ENCODE measurements at places on chromosomes 2 and 18.
A peak's percentile ranks its signal among the peaks of the same experiment; 100 is the strongest.

GRCh38 chr2:14632133-14632936 is at the start of gene LRATD1:
Gene LRATD1, plus strand, starts transcription at chr2:14632717. Its CDS starts 1,263 bp downstream, at chr2:14633980.
- DNase-seq, result peak; percentile 85

- DNase-seq, result no peak
Measured at GRCh38 chr2:101089419-101089818, 61.8 kb downstream of the TBC1D8 start.

DNA sequence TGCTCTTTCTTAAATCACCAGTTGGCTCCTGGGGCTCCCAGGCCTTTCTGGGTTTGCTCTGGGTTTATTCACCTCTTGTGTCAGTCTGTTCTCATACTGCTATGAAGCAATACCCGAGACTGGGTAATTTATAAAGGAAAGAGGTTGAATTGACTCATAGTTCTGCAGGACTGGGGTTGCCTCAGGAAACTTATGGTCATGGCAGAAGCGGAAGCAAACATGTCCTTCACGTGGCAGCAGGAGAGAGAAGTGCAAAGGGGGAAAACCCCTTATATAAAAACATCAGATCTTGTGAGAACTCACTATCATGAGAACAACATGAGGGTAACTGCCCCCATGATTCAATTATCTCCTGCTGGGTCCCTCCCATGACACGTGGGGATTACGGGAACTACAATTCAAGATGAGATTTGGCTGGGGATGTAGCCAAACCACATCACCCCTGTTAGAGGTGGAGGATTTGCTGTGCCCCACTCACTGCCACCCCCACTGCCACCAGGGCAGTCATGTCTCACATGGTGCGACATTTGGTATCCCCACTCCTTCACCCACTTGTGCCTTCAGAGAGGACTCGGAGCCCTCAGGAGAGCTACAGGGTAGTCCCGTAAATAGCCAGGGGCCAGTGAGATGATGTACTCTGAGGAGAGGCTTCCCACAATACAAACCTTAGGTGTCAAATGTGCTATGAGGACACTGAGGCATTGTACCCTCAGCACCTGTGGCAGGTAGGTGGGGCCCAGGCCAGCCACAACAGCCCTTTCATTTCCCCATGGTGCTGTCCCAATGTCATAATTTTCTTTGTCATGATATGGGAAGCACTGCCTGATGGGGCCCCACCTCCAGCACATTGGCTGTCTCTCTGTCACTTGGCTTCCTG is 35.7 kb downstream of the CDC42EP3 start:
- peak; percentile 90 for DNase-seq

GRCh38 chr2:211144078-211144477 is 587.7 kb downstream of the CPS1 start:
- DNase-seq, result peak; percentile 57

DNA sequence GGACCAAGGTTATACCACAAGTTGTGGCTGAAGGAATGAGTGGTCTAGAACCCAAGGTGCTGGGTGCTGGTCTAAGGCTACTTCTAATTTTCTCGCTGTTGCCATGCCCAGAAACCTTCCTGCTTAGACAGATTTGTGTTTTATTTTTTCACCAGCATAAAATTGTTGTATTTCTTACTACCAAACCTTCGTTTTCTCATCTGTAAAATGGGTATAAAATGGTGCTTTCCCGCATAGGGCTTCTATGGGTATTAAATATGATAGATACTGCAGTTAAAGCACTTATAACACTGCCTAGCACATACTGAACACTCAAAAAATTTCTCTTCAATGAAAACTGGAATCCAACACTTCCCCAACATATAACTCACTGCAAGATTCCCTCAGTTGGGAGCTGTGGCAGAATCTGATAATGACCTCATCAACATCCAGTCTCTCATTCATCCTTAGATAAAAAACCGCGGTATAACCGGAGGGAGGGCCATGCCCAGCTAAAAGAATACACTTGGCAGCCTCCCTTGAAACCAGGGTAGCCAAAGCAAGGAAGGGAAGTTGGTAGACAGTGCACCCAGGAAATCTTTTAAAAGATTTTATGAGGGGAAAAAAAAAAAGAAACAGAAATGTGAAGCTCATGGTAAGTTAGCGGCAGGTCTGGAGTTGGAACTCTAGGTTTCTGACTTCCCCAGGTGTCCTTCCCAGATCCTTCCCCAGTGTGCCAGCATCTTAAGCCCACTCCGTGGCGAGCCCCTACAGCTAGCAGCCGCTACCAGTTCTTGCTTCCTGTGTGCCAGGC is 1.2 kb downstream of the NEMP2 start:
- peak; percentile 29 for DNase-seq

DNA sequence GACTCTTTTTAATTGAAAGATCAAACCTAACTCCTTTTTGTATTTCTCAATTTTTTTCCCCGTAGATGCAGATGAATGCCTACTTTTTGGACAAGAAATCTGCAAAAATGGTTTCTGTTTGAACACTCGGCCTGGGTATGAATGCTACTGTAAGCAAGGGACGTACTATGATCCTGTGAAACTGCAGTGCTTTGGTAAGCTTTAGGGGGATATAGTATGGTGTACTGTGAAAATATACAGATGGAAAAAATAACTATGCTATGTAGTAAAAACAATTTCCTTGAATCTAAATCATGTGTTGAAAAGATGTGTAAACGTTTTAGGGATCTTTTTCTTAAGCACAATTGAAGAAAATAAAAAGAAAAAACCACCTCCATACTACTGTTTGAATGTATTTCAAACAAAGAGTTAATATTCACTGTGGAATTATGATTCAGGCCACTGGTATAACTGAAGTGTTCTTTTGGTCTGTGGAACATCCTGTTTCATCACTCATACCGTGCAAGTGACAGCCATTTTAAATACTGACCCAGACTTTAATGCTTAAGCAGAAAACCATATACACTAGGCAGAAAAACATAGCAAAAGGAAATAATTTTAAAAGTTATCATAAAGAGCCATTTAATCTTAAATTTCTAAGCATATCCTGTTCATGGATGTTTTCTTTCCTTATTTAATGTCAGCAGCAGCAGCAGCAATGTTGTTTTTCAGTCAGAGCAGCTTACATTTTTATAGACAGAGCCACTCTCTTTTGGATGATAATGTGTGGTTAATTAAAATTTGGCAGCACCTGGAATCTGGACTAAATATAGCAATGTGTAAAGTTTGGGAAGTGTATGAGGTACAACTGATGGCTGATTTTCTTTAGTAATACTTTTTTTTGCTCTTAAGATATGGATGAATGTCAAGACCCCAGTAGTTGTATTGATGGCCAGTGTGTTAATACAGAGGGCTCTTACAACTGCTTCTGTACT is 112.8 kb upstream of the RASGRP3 start:
- peak; percentile 40 for DNase-seq

DNA sequence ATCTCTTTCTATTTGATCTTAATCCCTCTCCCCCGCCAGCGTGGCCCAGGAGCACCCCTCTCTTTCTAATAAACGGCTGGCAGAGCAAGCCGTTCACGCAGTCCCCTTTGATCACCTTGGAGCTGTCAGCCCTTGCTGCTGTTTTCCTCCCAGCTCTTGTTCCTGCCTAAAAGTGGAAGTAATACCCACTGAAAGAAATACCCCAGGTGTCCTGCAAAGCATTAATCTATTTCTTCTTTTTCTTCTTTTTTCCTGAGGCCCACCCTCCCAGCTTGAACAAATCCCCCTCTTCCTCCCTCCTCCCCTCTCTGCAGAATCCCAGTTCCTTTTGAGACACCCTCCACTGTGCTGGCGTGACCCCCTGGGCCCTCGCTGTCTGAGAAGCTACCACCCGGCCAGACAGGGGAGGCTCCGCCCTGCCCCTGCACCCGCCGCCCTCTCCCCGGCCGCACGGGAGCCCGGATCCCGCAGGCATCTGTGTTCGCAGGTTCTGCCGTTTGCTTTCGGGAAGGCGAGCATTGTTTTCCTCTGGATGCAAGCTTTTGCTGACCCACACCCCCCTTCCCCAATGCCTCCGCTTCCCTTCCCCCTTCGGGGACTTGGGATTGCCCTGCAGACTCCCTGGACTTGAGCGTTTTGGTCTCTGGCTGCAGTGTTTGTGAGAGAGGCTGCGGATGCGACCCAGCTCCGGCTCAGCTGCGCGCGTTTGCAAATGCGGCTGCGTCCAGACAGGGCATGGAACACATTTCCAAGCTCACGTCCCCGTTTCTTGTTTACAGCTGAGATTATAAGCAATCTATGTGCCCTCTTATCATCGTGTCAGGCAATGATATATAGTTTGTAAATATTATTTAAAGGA is 631.5 kb downstream of the NYAP2 start:
- DNase-seq, result peak; percentile 64

DNA sequence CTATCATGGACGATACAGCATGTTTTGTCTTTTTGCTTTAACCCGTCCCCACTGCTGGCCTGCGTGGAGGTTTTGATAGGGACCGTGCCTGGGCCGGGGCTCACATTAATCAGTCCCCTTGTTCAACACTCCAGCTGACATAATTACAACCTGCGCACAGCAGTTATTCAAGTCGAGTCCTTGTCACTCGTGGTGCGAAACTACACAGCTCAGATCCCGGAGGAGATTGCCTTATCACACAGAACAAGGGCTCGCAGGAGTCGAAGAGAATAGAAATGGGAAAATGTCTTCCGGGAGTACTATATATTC is 304.4 kb downstream of the ZNF407 start:
- no peak for DNase-seq

DNA sequence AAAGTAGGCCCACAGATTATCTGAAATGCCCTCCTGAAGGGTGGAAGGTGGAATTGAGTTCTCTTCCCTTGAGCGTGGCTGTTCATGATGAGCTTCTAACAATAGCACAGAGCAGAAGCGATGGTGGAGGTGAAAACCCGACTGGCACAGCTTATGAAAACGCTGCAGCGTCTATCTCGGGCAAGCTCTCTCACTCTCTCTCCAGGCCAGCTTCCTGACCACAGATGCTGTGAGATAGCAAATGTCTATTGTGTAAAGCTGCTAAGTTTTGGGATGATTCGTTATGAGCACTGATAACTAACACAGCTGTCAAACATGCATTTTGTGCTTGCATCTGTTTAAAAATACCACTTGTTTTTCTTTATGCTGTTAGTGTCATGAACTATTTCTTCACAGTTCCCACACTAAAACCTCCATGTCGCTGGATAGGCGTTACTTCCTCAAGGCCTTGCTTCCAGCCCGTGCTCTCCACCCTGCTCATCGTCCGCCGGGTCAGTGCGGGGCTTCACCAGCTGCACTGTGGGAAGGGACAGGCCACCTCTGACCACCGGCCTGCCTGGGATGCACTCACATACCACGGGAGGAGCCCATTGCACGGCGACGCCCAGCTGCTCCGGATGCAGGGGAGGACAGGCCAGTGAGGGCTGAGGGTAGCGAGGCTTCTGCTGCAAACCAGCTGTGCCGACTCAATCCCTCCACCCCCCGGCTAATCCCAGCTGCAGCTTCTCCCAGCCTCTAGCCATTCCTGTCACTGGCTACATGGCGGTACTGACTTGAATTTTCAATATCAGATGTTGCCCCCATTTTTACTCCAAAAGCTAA is 60.0 kb upstream of the OTOS start:
- DNase-seq, result no peak

DNA sequence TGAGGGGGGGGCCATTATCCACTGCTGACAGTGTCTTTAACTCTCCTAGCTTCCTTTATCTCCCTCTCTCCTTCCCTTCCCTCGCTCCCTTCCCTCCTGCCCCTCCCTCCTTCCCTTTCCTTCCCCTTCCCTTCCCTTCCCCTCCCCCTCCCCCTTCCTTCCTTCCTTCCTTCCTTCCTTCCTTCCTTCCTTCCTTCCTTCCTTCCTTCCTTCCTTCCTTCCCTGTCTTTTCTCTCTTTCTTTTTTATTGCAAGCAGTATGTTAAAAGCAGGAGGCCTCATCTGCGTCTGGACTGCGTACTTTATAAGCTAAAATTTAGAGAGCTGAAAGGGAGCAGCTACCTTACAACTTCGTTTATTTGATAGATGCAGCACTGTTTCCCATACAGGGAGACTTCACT is 105.7 kb upstream of the PXDN start:
- DNase-seq, result no peak

- DNase-seq, result no peak
Measured at GRCh38 chr2:173386738-173387065, 32.0 kb downstream of the CDCA7 start.

- DNase-seq, result peak; percentile 44
Measured at GRCh38 chr2:104872866-104873688, 19.2 kb downstream of the POU3F3 start.

- DNase-seq, result no peak
Measured at GRCh38 chr2:230711224-230711623, 1.4 kb upstream of the CAB39 start.

DNA sequence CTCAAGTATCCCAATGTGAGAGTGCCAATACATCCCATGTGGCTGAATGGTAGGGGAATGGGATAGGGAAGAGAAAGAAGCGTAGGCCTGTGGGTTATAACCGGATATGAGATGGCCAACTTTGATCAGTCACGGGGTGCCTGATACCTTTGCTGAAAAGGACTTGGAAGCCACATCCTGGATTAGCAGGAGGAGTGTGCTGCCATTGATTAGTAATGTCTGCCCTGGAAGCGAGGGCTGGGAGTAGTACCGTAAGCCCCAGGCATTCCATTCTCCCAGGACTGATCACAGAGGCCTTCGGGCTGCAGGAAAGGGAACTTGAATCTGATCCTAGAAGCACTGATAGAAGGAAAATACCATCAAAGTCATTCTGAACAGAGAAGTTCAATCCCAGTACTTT is 218.5 kb downstream of the TFCP2L1 start:
- peak; percentile 71 for DNase-seq

DNA sequence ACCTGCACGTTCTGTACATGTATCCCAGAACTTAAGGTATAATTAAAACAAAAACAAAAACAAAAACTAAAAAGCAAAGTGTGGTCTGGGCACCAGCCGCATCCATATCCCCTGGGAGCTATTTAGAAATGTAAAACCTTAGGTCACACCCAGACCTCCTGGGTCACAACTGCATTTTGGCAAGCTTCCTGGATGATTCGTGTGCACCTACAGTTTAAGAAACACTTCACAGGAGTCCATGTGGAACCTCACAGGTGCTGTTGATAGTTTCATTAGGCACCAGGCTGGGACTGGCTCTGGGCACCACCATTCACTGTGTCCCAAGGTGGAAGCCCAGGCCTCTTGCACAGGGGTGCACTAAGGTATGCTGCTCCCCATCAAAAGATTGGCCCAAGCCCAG is 103.6 kb upstream of the BOD1L2 start:
- no peak for DNase-seq

DNA sequence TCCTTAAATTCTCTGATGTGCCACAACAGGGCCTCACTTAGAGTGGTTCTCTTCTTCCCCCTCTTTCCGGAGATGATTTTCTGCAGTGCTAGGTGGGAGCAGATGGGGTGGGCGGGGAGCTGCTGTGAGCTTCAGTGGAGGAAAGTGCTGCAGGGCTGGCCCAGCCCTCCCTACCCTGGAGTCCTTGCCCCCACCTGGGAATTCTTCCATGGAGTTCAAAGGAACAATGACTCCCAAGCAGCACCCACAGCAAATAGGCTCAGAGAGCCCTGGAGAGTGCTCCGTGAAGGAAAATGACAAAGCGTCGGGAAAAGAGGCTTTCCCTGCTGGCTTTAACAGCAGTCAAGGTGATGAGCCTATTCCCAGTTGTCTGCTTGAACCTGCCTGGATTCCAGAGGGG is 28.8 kb downstream of the LOXHD1 start:
- DNase-seq, result no peak

GRCh38 chr2:174591740-174592139 is 5.9 kb downstream of the WIPF1 start:
- DNase-seq, result no peak

Measured in HT1080 (cell line).